Fibroblast of skin of left quadriceps (primary cell): ENCODE measurements at places on chromosomes 6 and 20.

DNA sequence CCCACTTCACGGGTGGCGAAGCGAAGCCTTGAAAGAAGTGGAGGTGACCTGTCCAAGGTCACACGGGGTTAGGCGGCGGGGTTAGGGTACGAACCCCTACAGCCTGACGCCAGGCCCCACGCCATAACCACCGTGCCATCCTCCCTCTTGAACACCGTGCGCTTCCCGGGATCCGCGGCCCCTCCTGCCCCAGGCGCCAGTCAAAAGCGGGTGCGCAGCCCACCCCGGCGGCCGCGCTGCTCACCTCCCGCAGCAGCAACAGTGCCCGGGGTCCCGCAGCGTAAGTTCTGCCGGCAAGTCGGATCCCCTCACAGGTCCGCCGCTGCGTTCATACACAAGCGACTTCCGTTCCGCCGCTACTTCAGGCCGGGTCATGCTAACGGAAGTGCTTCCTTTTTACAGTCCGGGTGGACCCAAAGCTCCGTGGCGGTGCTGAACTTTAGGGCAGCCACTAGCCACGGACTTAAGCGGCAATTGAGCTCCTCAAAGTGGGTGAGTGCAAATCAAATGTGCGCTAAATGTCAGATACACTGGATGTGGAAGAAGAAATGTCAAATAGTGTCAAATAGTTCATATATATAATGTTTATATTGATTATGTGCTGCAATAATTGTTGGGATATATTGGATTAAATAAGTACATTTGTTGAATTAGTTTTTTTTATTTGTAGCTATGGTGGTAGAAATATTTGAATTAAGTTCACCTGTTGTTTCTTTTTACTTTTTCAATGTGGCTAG is at the start of gene CDK5RAP1:
Gene CDK5RAP1, minus strand, starts transcription at position 336 of the 737 bp plus-strand sequence. CDS start 4,455 bp downstream, outside the sequence.
- peak; percentile 75 for DNase-seq

- no peak for DNase-seq
These were observed 130.4 kb downstream of the FNDC1 start for GRCh38 chr6:159299566-159299965.

DNA sequence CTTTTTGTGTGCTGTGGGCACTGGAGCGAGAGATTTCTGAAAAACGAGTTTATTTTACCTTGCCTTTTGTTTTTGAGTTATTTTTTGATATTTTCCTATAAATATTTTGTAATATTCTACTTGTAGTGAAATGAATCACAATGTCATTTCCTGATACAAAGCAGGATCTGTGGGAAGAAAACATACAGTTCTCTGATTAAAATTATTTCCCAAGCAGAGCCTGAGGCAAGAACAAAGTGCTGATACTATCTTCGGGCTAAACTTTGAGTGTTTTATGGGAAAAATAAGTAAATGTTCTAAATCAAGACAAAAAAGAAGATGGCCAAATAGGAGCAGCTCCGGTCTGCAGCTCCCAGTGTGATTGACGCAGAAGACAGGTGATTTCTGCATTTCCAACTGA is 33.7 kb upstream of the ELOVL5 start:
- no peak for DNase-seq

GRCh38 chr20:13775867-13776266 is 8.9 kb downstream of the ESF1 start:
- no peak for DNase-seq

- DNase-seq = peak; percentile 80
These were observed 52.0 kb downstream of the HIVEP1 start for GRCh38 chr6:12064131-12064530.

DNA sequence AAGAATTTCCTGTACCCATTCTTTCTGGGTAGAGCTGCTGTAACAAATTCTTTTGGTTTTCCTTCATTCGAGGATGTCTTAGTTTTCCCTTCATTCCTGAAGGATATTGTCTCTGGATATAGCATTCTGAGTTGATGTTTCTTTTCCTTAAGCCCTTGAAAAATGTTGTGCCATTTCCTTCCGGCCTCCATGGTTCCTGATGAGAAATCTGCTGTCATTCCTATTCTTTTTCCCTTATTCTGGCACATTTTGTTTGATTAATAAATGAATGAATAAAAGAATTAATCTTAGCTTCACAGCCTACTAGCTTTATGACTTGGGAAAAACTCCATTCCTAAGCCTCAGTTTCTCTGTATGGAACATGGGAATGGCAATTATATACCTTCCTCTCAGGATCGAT is 173.1 kb downstream of the EYA2 start:
- DNase-seq = no peak

- no peak for DNase-seq
These were observed 34.8 kb downstream of the CTNNBL1 start for GRCh38 chr20:37728635-37728983.

DNA sequence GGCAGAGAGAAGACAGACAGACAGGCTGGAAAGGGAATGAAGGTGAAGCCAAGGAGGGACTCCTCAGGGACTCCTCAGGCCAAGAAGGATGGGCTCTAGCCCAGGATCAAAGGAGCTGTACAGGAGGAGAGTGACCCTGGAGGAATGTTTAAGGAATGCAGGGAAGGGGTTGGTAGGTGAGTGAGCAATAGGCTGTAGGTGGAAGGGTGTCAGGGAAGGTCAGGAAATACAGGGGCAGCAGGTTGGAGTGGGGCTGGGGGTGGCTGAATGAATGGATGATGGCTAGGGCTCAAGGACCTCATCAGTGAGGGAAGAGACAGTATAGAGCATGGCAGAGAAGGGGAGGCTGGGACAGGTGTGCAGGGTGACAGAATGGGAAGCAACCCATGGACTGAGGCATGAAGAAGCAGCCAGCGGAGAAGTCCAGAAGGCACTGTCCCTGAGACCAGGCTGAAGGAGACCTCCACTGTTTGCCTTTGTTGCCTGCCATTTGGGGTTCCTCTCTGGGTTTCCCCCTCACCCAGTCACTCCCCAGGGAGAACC is 13.2 kb downstream of the SYNGAP1 start:
- no peak for DNase-seq

DNA sequence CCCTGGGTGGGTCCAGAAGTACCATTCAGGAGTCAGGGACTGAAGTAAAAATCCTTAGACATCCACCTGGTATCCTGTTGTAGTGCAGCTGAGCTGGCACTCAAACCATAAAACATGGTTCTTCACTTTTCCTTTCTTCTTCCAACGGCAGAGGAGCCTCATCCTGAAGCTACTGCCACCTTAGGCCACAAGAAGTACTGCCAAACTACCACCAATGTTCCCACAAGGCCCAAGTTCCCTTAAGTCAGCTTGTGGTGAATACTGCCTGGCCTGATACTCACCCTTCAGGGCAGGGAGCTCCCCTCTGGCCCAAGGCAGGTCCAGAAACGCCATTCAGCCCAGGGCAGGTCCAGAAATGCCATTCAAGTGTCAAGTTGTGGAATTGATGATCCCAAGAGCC is 1053.4 kb upstream of the CITED2 start:
- DNase-seq = no peak

DNA sequence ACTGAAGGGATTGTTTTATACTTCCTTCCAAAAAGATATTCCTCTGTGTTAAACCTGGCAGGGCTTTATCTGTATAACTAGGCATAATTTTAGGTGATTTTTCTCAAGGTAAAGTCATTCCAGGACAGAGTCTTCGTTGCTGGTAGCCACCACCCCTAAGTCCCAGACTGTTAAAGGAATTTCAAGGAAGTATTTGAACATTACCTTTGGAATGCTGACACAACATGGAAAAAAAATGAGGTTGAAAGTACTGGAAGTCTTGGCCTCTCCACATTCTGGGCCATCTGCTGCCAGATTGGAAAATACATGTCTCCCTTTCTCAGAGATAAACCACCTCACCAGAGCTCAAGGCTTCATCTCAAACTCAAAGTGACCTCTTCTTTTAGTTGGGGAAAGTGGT is 27.0 kb upstream of the ETV7 start:
- no peak for DNase-seq

DNA sequence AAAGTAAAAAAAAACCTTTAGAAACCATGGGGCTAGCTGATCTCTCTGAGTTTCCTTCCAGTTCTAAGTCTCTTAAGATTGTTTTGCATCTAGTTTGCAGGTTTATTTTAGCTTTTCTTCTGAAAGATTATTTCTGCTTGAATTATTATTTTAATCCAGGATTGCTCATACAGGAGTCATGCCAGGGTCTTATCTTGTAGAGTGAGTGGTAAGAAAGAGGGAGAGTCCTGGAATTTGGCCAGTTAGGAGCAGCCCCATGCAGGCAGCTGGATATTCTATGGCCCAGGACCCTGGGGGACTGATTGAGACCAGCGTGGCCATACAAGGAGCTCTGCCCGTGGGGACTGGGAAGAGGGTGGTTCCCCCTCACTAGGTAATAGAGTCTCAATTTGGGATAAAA is 178.9 kb upstream of the HEY2 start:
- DNase-seq = no peak

DNA sequence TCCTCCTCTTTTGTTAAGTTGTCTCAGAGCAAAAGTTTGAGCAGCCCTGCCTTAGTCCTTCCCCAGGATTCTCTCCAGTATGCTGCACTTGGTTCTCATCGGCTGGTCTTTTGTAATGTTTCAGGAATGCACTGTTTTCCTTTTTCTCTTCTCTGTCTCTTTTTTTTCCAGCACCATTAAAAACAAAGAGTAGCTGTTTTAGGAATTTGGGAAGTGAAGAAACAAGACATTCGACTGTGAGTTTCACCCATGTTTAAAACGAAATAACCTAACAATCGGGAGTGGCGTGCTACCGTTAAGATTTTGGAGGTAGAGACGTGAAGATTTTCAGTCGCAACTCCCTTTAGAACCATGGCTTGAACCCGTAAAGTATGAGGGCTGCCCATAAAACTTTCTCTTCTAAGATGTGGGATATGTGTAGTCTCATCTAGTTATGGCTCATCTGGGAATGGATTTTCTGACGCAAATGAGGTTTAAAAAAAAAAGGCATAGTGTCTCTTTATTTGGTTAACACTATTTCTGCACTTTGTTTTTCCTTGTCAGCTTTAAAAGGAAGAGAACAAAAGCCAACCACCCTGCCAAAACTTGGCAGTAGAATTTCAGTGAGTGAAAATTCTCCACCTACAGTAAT is 35.9 kb upstream of the RAB23 start:
- DNase-seq = peak; percentile 68

DNA sequence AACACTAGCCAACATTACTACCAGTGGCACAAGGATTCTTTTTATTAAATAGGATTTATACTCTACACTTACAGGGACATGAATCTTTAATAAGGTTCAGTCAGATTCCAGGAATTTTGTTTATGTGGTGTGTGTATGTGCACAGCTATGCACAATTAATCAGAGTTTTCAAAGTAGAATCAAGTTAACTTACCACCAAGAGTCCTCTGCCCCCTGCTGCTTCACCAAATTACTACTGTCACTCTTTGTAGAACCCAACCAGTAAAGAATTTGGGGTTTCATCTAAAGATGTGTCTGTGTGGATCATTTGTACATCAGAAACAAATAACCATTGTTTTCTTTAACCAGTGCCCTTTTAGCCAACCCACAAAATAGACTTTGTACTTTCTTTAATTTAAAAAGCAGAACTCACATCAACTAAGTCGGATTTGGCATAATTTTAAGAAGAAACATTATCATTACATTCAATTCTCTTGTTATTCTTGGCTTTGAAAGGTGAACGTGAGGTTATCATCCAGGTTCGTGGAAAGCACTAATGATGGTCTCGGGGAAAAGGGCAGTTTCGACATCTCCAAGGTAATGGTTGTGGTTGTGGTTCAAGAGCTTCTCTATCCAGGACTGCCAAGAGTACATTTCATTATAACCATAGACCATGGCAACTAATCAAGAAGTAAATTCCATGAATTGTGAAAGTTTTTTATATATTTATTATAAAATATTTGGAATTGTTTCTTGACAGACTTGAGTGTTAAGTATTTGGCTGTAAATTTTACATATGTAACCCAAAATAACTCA is 514.3 kb upstream of the ID4 start:
- DNase-seq = peak; percentile 55

GRCh38 chr6:19812512-19813119 is 24.6 kb upstream of the ID4 start:
- DNase-seq = no peak

GRCh38 chr20:54058420-54059139 is 11.8 kb downstream of the BCAS1 start:
- no peak for DNase-seq

DNA sequence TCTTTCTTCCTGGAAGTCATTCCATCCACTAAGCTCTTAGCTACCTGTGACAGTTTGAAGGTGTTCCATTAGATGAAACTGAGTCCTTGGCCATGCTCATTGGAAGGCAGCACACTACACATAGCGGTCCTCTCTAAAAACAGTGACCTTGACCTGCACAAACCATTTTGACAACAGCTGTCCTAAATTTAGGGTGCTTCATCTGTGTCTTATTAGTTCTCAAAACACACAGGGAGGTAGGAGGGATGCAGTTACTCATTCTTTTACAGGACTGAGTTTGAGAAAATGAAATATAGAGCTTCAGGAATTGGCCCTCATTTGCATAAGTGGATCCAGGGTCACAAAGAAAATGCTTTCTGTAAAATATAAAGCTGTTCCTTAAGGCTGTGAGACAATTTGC is 20.4 kb upstream of the MAP3K4 start:
- no peak for DNase-seq

GRCh38 chr6:85747093-85747492 is 104.4 kb upstream of the SYNCRIP start:
- DNase-seq = no peak

DNA sequence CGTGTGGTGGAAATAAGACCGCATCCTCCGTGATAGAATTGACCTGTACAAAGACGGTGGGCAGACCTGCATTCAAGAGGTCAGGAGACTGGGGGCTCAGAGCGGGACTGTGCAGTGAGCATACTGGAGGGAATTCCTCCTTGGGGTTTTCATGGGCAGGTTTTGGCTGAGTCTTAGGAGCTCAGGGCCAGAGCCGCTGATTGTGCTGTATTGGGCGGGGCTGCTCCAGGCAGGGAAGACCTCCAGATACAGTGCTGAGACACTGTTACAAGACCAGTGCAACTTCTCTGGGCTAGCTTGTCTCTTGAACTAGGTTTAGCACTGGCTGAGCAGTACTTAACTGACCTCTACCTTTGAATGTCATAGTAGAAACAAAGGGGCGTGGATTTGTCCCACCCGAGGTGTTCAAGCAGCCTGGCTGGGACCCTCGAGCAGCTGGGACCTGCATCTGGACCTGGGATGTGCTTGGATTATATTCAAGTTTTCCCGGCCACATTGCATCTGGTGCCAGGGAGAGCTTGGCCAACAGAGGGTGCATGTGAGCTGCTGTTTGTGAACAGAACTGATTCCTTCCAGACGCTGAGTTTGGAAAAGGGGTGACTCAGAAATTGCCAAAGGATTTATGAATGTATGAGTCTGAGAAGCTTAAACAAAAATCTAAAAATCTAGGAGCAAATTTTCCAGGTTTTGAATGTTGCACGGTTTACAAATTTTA is 33.4 kb upstream of the SLC22A1 start:
- peak; percentile 81 for DNase-seq

- peak; percentile 46 for DNase-seq
These were observed 48.2 kb downstream of the MRPL14 start for GRCh38 chr6:44078827-44079671.
